Uterus (tissue), 4 donors: ENCODE measurements at places on chromosomes 6 and 20. TPM values are rescaled to one million over a fixed set of nuclear protein-coding genes. Genes with fewer than 3 reads are reported as not detected.

DNA sequence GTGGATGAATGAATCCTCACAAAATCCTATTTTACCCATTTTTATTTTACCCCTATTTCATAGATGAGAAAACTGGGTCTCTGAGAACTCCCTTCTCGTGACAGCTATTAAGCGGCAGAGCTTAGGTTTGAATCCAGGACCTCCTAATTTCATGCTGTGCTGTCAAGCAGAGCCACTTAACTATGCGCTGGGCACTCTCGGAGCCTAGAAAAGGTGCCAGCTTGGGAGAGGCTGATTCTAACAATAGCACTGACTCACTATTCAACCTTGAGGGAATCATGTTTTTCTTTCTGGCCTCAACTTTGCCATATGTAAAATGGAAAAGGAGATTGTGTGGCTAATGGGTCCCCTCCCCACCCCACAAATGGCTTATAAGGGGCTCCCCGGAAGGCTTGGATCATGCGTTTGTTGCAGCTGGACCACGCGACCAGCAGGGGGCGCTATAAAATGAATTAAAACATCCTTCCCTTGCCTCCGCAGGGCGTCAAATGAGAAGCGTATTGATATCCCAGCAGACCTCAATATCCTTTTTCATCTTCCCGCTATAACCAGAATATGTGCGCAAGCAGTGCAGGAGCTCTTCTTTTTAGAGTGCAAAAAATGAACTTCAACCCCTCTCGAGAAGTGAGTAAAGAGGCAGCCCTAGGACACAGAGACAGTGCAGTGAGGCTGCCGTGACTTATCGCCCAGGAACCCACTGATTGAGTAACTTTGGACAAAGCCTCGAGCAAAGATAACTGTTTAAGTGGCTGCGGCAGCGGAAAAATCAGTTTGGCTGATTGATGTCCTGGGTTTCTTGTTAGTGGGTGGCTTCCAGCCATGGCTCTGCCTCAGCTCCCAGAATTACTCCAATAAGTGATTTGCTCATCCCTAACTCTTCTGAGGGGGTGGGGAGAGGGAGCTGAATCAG lies 12.8 kb upstream of the PDYN start:
- H3K27me3 ChIP-seq = no peaks in the 10 kb centered on the region
- H3K4me1 ChIP-seq = no peaks in the 10 kb centered on the region
- no peak overlapping the region for H3K27ac ChIP-seq
- no peaks in the 10 kb centered on the region for H3K36me3 ChIP-seq

The VWA7 gene
- total RNA-seq = 24.1 TPM

GRCh38 chr6:76382201-76382600 lies 309.7 kb upstream of the IMPG1 start:
- no peak for DNase-seq
- no peak overlapping the region for H3K4me3 ChIP-seq
- no peaks in the 10 kb centered on the region for H3K4me1 ChIP-seq
- H3K27me3 ChIP-seq = no peaks in the 10 kb centered on the region

DNA sequence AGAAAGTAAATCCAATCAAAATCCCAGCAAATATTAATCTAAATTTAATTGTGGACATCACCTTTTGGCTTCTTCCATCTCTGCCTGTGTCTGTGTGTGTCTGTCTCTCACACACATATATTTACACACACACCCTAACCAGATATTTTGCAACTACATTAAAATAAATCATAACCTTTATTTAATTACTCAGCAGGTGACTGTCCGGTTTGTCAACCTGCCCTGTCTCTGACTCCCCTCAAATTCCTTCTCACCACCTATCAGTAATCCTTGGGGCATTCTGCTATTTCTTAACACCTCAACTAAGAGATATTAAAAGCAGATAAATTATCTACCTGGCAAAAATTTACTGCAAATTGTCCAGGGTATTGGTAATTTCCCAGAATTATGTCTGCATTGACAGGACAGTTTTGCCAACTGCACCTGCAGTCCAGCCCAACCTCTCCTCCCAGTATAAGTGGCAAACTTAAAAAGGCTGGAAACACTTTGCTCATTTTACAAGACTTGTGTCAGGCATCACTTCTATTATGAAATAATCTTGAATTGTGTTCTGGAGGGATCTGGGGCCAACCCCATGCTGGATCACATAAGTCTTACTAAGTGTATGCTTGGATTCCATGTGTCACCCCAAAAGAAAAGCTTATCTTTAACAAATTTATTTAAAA lies 216.1 kb downstream of the GMDS start:
- DNase-seq = no peak
- no peak overlapping the region for H3K4me3 ChIP-seq
- H3K4me1 ChIP-seq = no peaks in the 10 kb centered on the region
- no peaks in the 10 kb centered on the region for H3K36me3 ChIP-seq
- H3K27ac ChIP-seq = no peak overlapping the region

DNA sequence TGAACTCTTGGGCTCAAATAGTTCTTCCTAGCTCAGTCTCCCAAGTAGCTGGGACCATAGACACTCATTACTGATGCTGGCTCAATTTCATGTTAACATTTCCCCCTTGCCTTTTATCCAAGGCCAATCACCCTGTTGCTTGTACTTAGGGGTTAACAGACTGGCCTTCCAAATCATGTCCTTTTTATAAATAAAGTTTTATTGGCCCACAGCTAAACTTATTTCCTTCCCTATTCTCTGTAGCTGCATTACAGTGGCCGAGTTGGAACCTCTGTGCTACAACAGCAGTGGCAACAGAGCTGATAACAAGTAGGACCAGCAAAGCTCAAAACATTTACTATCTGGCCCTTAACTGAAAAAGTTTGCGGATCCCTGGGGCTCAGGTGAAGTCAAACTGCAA lies 109.8 kb downstream of the ZFP64 start:
- no peaks in the 10 kb centered on the region for H3K4me1 ChIP-seq
- no peaks in the 10 kb centered on the region for H3K27me3 ChIP-seq
- no peak overlapping the region for H3K4me3 ChIP-seq
- no peaks in the 10 kb centered on the region for H3K36me3 ChIP-seq
- no peak overlapping the region for H3K27ac ChIP-seq
- no peak for DNase-seq

- no peak overlapping the region for H3K27ac ChIP-seq
- peaks cover 78% of the 10 kb centered on the region for H3K27me3 ChIP-seq
- DNase-seq = no peak
- no peaks in the 10 kb centered on the region for H3K4me1 ChIP-seq
Observed at GRCh38 chr6:1393641-1394283, 4.4 kb downstream of the FOXF2 start.

DNA sequence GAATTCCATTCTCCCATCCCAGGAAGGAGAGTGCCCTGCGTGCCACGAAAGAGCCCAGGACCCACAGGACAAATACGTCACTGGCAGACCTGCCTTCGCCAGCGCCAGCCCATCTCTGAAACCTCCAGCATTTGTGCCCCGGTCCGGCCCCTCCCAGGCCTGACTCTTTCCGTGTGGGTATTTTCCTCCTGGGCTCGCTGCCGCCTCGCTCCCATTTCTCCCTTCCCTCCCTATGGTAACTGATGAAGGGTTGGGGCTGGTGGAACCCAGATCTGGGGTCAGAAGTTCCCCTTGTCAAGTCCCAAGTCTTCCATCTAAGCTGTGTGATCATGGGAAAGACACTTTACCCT lies 208.5 kb downstream of the LRFN2 start:
- H3K4me3 ChIP-seq = no peak overlapping the region
- no peaks in the 10 kb centered on the region for H3K27me3 ChIP-seq
- H3K27ac ChIP-seq = no peak overlapping the region
- DNase-seq = no peak
- no peaks in the 10 kb centered on the region for H3K4me1 ChIP-seq

- H3K4me1 ChIP-seq = no peaks in the 10 kb centered on the region
- DNase-seq = peak; percentile 21
- H3K27ac ChIP-seq = no peak overlapping the region
- no peaks in the 10 kb centered on the region for H3K27me3 ChIP-seq
- no peak overlapping the region for H3K4me3 ChIP-seq
- no peaks in the 10 kb centered on the region for H3K36me3 ChIP-seq
Observed at GRCh38 chr20:8722277-8722928, 346.5 kb upstream of the PLCB4 start.

DNA sequence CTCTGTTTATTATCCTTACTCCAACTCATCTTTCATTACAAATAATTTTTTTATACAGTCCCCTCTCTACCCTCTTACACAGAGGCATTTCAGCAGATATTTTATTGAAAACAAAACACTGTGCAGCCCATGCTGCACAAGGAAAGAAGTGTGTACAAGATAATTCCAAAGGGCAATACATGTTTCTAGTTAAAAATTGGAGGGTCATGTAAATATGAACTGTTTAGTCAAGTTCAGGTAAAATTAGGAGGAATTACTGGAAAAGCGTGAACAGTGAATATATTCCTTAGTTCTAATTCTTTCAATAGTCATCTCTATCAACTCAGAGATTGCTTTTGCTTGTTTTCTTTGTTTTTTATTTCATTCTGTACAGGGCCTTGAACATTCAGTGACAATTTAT lies 27.9 kb upstream of the TSPYL1 start:
- H3K27me3 ChIP-seq = no peaks in the 10 kb centered on the region
- H3K4me3 ChIP-seq = no peak overlapping the region
- no peak for DNase-seq
- no peaks in the 10 kb centered on the region for H3K36me3 ChIP-seq

The SH3BGRL2 gene
- 24.6 TPM for total RNA-seq

- no peaks in the 10 kb centered on the region for H3K36me3 ChIP-seq
- H3K27ac ChIP-seq = no peak overlapping the region
- H3K27me3 ChIP-seq = no peaks in the 10 kb centered on the region
- no peaks in the 10 kb centered on the region for H3K4me1 ChIP-seq
- H3K4me3 ChIP-seq = no peak overlapping the region
- no peak for DNase-seq
Observed at GRCh38 chr6:134821397-134821796, 128.5 kb downstream of the ALDH8A1 start.

The PKHD1 gene
- not detected for total RNA-seq

The SULF2 gene
- total RNA-seq = 99.1 TPM

DNA sequence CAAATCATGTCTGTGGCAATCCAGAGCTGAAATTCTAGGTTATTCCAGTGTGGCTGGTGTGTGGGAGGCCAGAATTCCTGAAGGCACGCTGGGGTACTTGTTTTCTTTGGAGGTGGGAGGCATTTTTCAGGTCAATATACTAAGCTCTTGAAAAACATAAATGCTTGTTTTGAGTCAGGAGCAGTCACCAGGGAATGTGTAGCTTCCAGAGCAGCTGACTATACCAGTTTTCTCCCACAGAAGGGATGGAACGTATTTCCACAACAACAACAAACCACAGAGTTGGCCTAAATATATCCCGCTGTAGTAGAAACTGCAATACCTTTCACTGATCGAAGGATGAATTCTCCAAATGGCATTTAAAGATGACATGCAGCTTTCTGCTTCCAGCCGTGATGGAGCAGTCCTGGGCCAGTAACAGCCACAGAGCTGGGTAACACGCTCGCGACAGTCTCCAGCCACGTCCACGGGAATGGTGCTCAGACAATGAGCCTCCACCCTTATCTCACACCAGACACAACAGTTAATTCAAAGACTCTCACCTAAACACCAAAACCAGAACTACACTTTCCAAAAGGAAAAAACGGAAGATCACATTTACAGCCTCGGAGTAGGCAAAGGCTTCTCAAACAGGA lies 23.2 kb downstream of the CHRNA4 start:
- no peak overlapping the region for H3K27ac ChIP-seq
- H3K4me1 ChIP-seq = no peaks in the 10 kb centered on the region
- no peaks in the 10 kb centered on the region for H3K27me3 ChIP-seq

The PTCHD4 gene
- total RNA-seq = 0.29 TPM

The PXDC1 gene
- total RNA-seq = 38.7 TPM

The L3MBTL3 gene
- 21.3 TPM for total RNA-seq

DNA sequence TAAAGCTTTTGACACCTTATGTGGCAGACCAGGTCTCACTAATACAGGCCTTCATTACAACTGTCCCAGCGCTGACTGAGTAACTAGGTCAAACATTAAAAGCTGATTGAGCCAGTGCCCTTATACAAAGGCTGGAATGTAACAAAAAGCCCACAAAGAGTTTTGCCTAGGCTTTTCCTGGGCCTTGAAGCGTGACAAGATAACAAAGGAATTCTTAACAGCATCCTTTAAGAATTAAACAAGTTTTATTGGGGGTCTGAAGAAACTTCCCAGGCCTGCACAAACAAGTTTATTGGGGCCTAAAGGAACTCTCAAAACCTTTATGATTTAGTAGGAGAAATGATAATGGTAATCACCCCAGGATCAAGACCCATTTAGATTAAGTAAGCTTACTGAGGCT lies 267.6 kb upstream of the FAM83B start:
- no peak overlapping the region for H3K27ac ChIP-seq
- no peak for DNase-seq
- H3K4me1 ChIP-seq = no peaks in the 10 kb centered on the region
- no peak overlapping the region for H3K4me3 ChIP-seq
- H3K27me3 ChIP-seq = no peaks in the 10 kb centered on the region
- no peaks in the 10 kb centered on the region for H3K36me3 ChIP-seq

- no peak overlapping the region for H3K4me3 ChIP-seq
- H3K36me3 ChIP-seq = no peaks in the 10 kb centered on the region
- H3K27ac ChIP-seq = peak overlapping the region; percentile 79
- H3K27me3 ChIP-seq = no peaks in the 10 kb centered on the region
- DNase-seq = peak; percentile 68
Observed at GRCh38 chr20:19784511-19785172, 26.6 kb downstream of the RIN2 start.

The SPATS1 gene
- not detected for total RNA-seq

The HLA-DRB5 gene
- 0.76 TPM for total RNA-seq

GRCh38 chr20:62532921-62533320 lies 57.1 kb upstream of the GATA5 start:
- no peak overlapping the region for H3K27ac ChIP-seq
- DNase-seq = no peak
- no peaks in the 10 kb centered on the region for H3K27me3 ChIP-seq

DNA sequence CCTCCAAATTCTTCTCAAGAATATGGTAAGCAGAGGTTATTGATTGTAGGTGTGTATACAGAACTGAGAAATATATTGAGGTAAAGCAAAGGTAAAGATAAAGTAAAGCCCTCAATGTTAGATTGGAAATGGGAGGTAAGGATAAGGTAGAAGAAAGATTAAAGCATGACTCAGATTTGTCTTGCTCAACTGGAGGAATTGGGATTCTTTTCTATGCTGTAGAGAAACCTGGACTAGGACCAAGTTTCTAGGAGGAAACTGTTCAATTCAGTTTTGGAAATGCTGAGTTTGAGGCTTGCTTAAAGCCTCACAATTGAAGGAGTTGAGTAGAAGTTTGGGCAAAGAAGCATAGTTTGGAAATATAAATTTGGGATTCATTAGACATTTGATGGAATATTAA lies 634.0 kb upstream of the PTCHD4 start:
- no peak for DNase-seq
- no peak overlapping the region for H3K4me3 ChIP-seq
- H3K27ac ChIP-seq = no peak overlapping the region
- H3K4me1 ChIP-seq = no peaks in the 10 kb centered on the region

DNA sequence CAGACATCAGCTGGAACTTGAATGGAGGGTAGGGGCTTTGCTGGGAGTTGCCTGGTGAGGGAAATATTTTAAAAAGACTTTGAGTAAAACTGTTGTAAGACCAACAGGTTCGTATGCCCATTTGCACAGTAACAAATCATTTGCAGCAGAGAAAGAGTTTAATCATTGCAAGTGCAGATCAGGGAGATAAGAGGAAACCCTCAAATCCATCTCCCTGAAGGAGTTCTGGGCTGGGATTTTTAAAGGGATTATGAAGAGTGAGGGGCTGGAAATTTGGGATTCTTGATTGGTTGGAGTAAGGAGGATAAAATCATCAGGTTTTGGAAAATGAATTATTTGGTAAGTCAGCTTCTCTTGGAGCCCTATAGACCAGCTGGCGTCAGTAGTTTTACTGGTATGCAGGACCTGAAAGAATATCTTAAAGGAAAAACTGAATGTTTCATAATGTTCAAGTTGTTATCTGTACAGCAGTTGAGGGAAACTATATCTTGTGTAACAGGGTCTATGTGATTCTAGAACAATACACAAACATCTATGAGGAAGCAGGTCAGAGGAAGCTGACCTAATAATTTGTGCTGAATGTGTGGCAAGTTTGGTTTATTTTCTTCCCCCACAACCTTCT lies 295.5 kb downstream of the PLCB1 start:
- H3K27me3 ChIP-seq = no peaks in the 10 kb centered on the region
- H3K36me3 ChIP-seq = no peaks in the 10 kb centered on the region
- H3K4me1 ChIP-seq = no peaks in the 10 kb centered on the region

The SMAP1 gene
- 20.0 TPM for total RNA-seq
